ENCODE measurements at places on chromosomes 12 and 14.

GRCh38 chr12:16046266-16046665, 135.1 kb downstream of the DERA start:
- DNase-seq, result no peak

DNA sequence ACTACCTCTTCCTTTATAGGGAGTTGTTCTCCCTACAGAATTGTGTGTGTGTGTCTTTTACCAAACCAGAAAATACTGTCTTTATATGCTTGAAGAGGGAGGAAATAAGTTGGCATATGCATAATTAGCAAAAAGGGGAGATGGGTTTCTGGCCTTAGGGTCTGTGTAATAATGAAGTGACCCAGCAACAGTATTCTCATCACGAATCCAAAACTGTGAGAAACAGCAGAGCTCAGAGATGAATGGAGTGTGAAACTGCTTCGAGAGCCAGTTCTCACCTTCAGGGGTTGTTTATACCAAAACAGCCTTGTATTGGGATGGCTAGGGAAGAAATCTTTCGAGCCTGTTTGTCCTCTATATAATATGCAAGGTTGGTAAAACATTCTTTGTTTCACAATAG, 227.5 kb downstream of the MON2 start:
- DNase-seq, result no peak

DNA sequence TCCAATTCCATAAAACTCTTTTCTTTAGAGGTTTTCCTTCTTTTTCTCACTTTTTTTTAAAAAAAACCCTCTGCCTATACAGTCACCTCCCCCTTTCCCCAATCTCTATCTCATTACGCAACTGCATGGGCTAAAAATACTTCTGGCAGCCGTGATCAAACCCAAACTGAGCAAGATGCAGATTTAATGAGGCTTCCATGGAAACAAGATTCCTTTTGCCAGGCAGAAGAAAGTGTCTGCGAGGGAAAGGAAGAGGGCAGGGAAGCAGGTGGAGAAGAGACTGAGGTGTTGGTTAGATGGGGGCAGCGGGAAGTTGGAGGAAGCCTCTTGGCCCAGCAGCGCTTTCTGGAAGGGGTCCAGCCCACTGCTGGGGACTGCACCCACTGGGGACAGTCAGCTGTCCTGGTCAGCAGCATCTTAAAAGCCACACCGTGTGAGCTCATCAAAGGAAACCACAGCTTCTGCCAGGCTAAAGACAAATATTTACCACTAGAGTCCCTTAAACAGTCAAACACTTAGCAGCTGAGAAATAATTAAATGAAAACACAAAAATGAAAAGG, 90.4 kb downstream of the SLC8A3 start:
- DNase-seq, result no peak

- DNase-seq, result no peak
These were observed 433.9 kb downstream of the PCNX1 start for GRCh38 chr14:71341156-71341555.

GRCh38 chr14:66624336-66624937, 116.5 kb downstream of the GPHN start:
- peak; percentile 27 for DNase-seq

DNA sequence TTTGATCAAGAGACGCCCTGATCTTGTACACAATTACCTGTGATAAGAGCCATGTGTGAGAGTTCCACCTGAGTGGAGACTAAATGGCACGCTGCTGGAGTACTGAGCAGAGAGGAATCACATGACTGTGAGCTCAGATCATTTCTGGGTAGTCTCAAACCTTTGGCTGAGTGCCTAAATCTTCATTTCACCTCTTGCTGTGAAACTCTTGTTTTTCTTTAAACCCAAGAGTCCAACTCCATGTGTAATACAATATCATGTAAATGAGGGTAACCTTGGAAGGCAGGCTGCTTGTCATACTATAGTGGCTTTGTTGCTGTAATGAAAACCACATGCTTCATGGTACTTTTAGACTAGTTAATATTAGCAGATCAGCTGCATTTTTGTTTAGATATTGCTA, 156.9 kb downstream of the CAND1 start:
- no peak for DNase-seq

DNA sequence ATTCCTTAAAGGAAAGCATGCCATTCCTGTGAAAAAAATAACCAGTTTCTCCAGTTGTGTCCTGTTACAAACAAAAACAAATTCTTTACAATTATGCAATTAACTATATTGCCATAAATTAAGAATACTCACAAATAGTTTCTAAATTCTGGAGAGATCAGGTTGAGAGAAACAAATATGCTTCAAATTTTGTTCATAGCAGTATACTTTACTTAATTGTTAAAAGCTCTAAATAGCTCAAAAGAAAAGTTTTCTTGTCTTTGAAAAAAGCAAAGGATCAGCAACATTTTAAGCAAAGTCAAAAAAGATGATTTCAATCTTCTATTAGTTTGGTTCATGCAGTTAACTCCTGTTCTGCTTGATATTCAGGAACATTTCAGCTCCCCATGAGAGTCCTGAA, 109.7 kb downstream of the EML1 start:
- DNase-seq, result peak; percentile 2

GRCh38 chr12:103751171-103751570, 89.9 kb downstream of the NT5DC3 start:
- no peak for DNase-seq

GRCh38 chr12:76183459-76184186, 99.1 kb upstream of the NAP1L1 start:
- DNase-seq, result no peak

DNA sequence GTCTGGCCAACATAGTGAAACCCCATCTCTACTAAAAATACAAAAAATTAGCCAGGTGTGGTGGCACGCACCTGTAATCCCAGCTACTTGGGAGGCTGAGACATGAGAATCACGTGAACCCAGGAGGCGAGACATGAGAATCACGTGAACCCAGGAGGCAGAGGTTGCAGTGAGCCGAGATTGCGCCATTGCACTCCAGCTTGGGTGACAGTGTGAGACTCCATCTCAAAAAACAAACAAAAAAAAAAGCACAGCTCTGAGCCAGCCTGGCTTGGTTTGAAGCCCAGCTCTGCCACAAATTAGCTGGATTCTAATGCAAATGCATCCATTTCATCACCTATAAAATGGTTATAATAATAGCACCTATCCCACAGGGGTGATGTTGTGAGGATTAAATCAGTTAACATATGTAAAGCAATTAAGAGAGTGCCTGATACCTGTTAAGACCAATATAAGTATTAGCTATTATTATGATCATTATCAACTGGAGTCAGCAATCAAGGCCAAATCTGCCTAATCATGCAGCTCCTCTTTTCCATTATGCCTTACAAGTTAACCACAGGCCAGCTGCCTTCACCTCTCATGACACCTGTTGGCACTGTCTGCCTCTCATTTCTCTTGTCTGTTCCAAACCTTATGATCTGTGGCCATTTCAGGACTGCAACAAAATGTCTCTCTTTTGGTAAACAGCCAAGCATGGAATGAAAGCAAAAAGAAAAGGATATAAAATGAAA, 2.1 kb downstream of the GNPTAB start:
- peak; percentile 73 for DNase-seq

DNA sequence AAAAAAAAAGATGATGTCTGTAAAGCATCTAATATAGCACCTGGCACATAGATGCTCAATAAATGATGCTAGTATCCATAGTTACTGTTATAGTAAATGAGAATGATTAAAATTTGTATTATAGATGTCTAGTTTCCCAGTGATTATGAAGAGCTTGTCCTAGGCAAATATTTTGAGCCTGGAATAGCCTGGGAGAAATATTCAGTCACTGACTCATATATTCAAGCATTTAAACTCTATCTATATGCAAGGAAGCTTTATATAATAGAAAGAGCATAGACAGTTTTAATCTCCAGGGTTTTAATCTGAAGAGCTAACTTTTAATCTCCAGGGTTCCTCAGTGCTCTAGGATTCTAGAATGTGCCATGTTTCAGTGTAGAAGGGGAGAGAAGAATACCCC, 91.5 kb upstream of the VASH1 start:
- no peak for DNase-seq

DNA sequence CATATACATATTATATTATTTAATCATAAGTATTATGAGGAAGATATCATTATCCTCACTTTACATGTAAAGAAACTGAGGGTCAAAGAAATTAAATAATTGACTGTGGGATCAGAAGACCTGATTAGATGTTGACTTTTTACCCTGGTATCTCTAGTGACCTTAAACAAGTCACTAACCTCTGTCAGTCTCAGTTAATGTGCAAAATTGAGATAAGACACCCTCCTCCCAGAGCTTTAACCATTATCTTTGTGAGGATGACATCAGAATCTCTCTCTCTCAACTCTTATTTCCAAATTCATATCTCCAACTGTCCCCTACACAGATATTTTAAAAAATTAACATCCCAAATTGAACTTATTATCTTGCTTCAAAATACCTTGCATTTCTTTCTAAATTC, 177.8 kb downstream of the KLHL28 start:
- DNase-seq, result no peak

DNA sequence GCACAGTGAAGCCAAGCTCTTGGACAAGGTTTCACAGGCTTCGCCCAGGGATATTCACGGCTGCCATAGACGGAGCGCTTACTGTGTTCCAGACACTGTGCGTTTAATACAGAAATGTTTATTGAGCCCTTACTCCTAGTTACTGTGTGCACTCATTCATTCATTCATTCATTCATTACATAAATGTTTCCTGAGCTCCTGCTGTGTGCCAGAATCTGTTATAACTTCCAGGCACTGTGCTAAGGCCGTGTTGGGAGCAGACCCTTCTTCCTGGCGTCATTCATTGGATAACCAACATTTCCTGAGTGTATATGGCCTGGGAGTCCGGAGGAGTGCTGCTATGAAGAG, 760 bp upstream of the MED13L start:
- DNase-seq, result no peak

- peak; percentile 17 for DNase-seq
These were observed 461.0 kb downstream of the GXYLT1 start for GRCh38 chr12:41683513-41684240.

GRCh38 chr12:65113621-65114035, 7.5 kb downstream of the WIF1 start:
- no peak for DNase-seq
